ENCODE measurements at places on chromosomes 1 and 21.

GRCh38 chr21:41360072-41360821 is 1.6 kb upstream of the MX2 start:
- no peak for DNase-seq

- DNase-seq = no peak
These were observed 64.4 kb downstream of the MAB21L3 start for GRCh38 chr1:116175611-116176010.

GRCh38 chr1:185595835-185596667 is 138.1 kb upstream of the HMCN1 start:
- no peak for DNase-seq

DNA sequence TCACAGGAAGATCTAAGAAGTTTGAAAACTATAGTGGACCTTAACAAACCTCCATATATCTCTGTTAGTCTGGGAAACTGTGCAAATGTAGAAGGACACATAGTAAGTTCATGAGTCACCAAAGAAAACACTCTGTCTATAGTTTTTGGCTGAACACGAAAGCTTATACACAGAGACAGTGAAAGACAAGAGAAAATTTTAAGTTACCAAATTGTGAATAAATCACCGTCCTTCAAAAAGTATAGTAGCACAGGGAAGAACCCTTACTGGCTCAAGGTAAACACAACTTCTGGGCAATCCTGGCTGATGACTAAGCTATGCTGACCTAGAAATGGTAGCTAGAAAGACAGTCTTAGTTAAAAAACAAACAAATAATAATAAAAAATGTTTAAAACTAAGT is 1057.9 kb downstream of the AMY1C start:
- DNase-seq = no peak
